Stimulated activated CD8-positive, alpha-beta memory T cell treated with anti-CD3 and anti-CD28 coated beads, Interleukin-4, amount 100 ng/mL, for 1 hour (primary cell): ENCODE measurements at places on chromosomes 7 and 10.

- no peak for DNase-seq
Observed at GRCh38 chr10:26216585-26217395, at the start of gene GAD2. Gene GAD2, plus strand, starts transcription at chr10:26216774. Its CDS starts 36 bp downstream, at chr10:26216810.

DNA sequence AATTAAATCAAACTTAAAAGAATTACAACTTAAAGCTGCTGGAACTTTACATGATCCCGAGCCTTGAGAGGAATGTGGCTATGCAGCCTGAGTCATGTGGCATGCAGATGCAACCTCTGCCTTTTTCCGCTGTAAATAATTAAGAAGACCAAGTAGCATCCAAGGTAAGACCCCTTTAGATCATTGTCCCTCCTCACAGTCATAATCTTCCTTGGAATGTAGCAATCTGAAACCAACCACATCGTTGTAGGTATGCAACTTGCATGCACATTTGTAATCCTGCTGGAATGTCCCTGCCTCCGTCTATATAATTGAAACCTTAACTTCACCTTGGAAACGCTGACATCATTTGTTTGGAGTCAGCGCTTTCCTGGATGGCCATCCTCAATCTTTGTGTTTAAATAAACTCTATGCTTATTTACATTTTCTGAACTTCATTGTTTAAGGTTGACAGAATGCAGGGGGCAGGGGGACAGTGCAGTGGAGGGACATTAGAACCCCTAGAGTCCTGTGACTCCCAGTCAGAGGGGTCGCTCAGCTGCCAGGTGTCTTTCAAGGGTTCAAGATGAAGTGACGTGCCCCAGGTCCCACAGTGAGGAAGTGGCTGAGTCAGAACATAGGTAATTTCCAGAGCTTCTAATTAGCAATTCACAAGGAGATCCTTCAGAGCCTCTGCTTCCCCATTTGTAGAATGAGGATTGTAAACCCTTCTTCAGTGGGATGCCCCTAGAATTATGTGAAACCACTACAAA lies 110.7 kb downstream of the RALA start:
- DNase-seq = no peak

GRCh38 chr10:69624245-69624786 lies 5.7 kb upstream of the FAM241B start:
- no peak for DNase-seq

GRCh38 chr10:122189185-122189584 lies 81.9 kb upstream of the BTBD16 start:
- DNase-seq = no peak

GRCh38 chr10:34292675-34293074 lies 522.4 kb downstream of the PARD3 start:
- no peak for DNase-seq
